Suprapubic skin (tissue), 4 donors: ENCODE measurements at places on chromosomes 12 and 14. TPM values are rescaled to one million over a fixed set of nuclear protein-coding genes. Genes with fewer than 3 reads are reported as not detected.
A peak's percentile ranks its signal among the peaks of the same experiment; 100 is the strongest.

The OVCH1 gene
- total RNA-seq: not detected

The NEUROD4 gene
- total RNA-seq: not detected

The TESPA1 gene
- total RNA-seq: 0.80 TPM

The AMIGO2 gene
- total RNA-seq: 2.0 TPM

The CCDC197 gene
- total RNA-seq: not detected

The GOLGA5 gene
- 26.2 TPM for total RNA-seq

The MSRB3 gene
- total RNA-seq: 11.1 TPM

The CHMP4A gene
- total RNA-seq: 65.4 TPM

The KRT71 gene
- 85.9 TPM for total RNA-seq

The FGD6 gene
- 46.9 TPM for total RNA-seq

GRCh38 chr12:80269803-80270552, 170.6 kb downstream of the OTOGL start:
- H3K4me3 ChIP-seq: no peak overlapping the region
- no peak overlapping the region for H3K27ac ChIP-seq
- no peak for DNase-seq
- H3K27me3 ChIP-seq: no peaks in the 10 kb centered on the region

DNA sequence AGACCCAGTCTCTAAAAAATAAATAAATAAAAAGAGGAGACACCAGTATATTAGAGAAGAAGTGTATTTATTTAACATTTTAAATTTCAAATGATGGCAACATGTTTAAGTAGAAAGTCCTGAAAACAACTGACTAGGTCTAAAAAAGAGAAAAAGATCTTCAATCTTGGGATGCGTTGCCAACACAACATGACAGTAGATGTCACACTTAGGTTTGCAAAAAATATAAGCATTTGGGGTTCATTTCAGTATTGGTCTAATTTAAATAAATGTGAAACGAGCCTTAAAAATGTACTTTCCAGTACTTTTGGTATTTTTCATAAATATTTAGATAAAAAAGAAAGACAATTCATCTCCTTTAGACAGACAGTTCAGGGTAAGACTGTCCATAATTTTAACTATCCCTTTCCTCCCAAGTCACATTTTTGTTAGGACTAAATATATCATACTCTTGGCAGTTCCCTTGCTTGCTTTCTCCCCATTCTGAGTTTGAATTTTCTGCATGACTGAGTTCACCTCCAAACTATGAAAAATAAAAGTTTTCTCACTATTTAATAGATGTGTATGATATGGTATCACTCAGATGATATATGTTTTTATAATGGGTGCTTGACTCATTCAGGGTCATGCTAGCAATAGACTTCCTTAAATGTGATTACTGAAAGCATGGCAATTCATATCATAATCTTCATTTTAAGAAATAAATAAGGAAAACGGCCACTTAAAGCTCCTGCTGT, 4.3 kb downstream of the C14orf93 start:
- peaks cover 40% of the 10 kb centered on the region for H3K4me1 ChIP-seq
- H3K27me3 ChIP-seq: no peaks in the 10 kb centered on the region
- no peaks in the 10 kb centered on the region for H3K36me3 ChIP-seq
- H3K27ac ChIP-seq: no peak overlapping the region

DNA sequence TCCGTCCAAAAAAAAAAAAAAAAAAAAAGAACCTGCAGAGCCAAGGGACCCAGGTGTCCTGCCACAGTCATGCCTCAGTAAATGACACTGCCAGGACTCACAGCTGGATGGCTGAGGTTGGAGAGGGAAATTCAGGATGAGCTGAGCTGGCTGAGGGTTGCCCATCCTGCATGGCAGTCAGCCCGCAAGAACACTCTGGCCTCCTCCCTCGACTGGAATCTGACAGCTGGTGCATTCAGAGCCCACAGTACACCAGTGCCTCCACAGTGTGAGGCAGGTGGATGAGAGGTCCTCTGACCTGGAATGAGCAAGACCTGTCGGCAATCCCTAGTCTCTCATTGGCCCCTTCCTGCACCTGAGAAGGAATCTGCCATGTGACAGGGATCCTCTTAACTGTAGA, 74.4 kb upstream of the GPR68 start:
- no peak for DNase-seq
- H3K27ac ChIP-seq: no peak overlapping the region
- peaks cover 29% of the 10 kb centered on the region for H3K4me1 ChIP-seq
- peaks cover 23% of the 10 kb centered on the region for H3K36me3 ChIP-seq
- H3K4me3 ChIP-seq: no peak overlapping the region

DNA sequence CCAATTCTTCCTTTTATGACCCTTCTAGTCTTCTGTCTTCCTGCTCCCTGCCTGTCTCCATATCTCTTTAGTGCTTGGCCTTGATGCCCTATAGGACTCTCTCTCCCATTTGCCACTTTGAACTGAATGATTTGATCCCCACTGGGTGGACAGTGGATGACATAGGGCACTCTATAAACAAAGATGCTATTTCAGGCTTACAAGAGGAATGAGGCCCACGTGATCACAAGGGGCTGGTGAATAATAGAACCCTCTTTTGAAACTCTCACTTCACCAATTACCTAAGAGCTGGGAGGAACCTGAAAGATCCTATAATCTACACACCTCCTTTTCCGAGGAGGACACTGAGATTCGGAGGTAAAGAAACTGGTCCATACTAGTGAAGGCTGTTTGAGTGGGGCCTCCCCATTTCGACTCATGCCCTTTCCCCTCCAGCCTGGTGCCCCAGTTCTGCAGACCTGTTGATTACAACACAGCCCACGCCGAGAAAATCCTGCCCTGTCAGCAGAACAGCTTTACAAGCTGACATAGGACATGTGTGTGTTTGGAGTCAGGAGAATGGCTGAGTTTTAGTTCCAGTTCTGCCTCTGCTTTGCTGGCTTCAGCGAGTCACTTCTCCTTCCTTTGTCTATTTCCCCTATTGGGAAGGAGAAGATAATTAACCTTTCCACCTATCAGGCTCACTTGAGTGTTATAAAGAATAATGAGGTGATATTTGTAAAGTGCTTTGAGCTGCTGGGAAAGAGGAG, 400.3 kb downstream of the ZFP36L1 start:
- no peaks in the 10 kb centered on the region for H3K27me3 ChIP-seq
- peak; percentile 77 for DNase-seq
- no peak overlapping the region for H3K4me3 ChIP-seq
- peak overlapping the region; percentile 71 for H3K27ac ChIP-seq
- no peaks in the 10 kb centered on the region for H3K36me3 ChIP-seq

- no peaks in the 10 kb centered on the region for H3K36me3 ChIP-seq
- H3K4me1 ChIP-seq: peaks cover 39% of the 10 kb centered on the region
- peak; percentile 94 for DNase-seq
- H3K27me3 ChIP-seq: no peaks in the 10 kb centered on the region
Observed at GRCh38 chr12:124625867-124626675, 58.7 kb upstream of the NCOR2 start.

- DNase-seq: no peak
- H3K27me3 ChIP-seq: no peaks in the 10 kb centered on the region
- H3K4me3 ChIP-seq: no peak overlapping the region
- H3K27ac ChIP-seq: no peak overlapping the region
Observed at GRCh38 chr12:128930606-128931005, 77.3 kb downstream of the GLT1D1 start.

DNA sequence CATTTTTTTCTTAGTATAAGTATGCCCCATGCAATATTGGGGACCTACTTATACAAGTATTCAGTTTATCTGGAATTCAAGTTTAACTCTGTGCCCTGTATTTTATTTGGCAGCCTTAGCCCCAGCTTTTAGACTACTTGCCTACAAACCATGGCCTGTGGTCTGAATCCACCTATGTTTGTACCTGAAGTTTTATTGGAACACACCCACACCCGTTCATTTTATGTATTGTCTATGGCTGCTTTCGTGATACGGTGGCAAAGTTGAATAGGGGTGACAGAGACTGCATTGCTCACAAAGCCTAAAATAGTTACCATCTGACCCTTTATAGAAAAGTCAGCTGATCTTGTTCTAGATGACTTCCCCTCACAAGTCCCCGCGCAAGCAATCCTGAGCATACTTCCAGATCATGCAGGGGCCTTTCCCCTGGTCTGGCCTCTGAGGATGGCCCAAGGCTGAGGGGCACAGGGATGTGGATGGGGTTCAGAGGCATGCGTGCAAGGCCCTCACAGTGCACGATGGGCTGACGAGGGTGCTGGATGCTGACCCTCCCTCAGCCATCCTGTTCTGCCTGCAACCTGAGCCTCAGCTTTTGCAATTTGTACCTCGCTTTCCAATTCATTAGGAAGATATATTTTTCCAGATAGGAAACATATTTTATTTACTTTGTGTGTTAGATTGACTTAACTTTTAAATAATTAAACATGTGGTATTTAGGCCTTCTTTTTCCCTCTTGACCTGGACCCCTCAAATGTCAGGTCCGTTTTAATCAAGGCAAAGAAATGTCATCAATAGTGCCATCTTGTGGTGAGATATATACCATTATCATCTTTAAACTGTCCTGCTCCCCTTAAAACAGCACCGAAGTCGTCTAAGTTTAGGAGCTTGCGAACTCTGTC, 527.3 kb upstream of the CCDC196 start:
- H3K36me3 ChIP-seq: no peaks in the 10 kb centered on the region
- no peaks in the 10 kb centered on the region for H3K27me3 ChIP-seq
- no peak overlapping the region for H3K4me3 ChIP-seq
- H3K27ac ChIP-seq: no peak overlapping the region
- DNase-seq: no peak
- no peaks in the 10 kb centered on the region for H3K4me1 ChIP-seq

DNA sequence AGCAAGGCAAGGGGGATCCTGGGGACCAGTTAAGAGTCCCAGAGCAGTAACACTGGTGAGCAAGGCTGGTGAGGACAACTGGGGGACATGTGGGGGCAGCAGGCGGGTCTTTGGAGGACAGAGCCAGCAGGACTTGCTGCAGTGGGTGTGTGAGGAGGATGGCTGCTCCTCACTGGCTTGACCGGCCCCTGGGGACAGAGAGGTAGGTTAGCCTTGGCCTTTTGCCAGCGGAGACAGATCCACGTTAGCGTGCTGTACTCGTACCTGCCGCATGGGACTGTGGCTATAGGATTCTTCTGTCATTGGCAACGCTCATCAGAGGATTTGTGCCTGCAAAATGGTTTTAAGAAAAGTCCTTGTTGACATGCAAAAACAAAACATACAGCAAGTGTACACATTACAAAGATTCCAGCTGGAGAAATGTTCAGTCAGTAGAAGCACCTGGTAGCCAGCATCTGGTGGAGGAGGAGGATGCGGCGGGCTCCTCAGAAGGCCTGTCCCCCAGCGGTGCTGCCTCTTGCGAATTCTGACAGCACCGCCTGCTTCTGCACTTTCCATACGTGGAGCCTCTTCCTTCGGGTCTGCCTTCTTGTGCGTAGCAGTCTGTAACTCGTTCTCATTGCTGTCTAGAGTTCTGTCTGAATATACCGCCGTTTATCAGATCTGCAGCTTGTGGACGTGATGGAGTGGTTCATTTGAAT, 91.3 kb downstream of the EP400 start:
- no peak overlapping the region for H3K4me3 ChIP-seq
- H3K36me3 ChIP-seq: peaks cover 83% of the 10 kb centered on the region
- peak; percentile 13 for DNase-seq
- H3K27me3 ChIP-seq: no peaks in the 10 kb centered on the region

- H3K27ac ChIP-seq: peak overlapping the region; percentile 83
- H3K4me3 ChIP-seq: peak overlapping the region; percentile 22
- H3K36me3 ChIP-seq: no peaks in the 10 kb centered on the region
- DNase-seq: no peak
Observed at GRCh38 chr12:51941011-51941581, 10.4 kb upstream of the ACVR1B start.

DNA sequence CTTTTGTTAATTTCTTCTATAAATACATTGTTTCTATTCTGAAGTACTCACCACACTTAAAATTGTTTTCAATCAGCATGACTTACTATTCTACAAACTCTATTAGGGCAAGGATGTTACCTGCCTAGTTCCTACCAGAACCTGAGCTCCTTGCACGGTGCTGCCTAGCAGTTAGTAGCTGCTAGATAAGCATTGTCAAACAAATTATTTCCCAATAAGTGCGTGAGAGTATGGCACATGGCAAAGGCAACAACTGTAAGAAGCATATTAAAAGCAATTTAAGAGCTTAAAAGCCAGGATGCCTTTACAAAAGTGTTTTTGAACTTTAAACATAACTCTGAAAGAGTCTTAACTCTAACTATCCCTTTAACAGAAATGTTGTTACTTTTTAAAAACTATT, 8.2 kb upstream of the LYZ start:
- no peaks in the 10 kb centered on the region for H3K36me3 ChIP-seq
- DNase-seq: no peak
- no peak overlapping the region for H3K4me3 ChIP-seq
- no peak overlapping the region for H3K27ac ChIP-seq
- no peaks in the 10 kb centered on the region for H3K4me1 ChIP-seq

DNA sequence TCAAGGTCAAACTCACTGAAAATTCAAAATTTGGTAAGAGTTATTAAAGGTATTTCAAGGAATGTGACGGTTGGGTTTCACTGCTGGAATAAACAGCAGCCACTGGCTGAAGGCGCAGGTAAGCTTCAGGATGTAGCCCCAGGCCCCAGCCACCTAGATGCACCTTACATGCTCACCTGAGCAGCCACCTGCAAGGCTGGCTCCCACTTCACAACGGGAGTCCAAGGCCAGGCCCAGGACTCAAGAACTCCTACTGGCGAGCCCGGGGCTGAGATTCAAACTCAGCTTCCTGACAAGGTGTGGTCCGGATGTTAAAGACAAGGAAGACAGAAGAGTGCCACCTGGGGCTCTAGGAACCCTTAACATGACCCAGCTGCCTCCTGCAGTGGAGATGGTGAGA, 78.4 kb downstream of the ITPK1 start:
- peaks cover 58% of the 10 kb centered on the region for H3K4me1 ChIP-seq
- no peak overlapping the region for H3K27ac ChIP-seq
- no peaks in the 10 kb centered on the region for H3K36me3 ChIP-seq
- no peak for DNase-seq
- no peak overlapping the region for H3K4me3 ChIP-seq

DNA sequence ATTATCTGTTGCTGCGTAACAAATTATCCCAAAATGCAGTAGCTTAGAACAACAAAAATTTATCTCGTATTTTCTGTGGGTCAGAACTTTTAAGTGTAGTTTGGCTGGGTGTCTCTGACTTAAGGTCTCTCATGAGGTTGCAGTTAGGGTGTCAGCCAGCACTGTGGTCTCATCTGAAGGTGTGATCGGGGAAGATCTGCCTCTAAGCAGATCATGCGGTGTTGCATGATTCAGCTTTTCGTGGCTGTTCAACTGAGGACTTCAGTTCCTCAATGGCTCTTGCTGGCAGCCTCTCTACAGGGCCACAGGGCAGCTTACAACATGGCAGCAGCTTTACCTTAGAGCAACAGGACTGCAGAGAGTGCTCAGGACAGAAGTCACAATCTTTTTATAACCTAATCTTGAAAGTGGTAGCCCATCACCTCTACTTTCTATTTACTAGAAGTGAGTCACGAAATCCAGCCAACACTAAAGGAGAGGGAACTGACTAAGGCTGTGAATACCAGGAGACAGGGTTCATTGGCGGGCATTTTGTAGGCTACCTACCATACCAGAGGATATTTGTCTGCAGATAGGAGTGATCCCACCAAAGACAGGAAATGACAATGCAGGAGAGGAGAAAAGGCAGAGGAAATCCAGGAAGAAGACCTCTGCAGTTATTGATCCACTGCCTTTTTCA, 1.8 kb upstream of the TMPRSS12 start:
- H3K27ac ChIP-seq: no peak overlapping the region
- H3K4me1 ChIP-seq: peaks cover 2% of the 10 kb centered on the region
- H3K4me3 ChIP-seq: no peak overlapping the region

GRCh38 chr12:88529531-88530488, 50.5 kb downstream of the KITLG start:
- DNase-seq: no peak
- H3K27ac ChIP-seq: peak overlapping the region; percentile 39
- H3K36me3 ChIP-seq: peaks cover 6% of the 10 kb centered on the region
- peak overlapping the region; percentile 5 for H3K4me3 ChIP-seq
